KG1 (cell line): ENCODE measurements at places on chromosomes 13 and 19.

GRCh38 chr19:18204394-18205199 is 755 bp upstream of the RAB3A start:
- no peak for DNase-seq

DNA sequence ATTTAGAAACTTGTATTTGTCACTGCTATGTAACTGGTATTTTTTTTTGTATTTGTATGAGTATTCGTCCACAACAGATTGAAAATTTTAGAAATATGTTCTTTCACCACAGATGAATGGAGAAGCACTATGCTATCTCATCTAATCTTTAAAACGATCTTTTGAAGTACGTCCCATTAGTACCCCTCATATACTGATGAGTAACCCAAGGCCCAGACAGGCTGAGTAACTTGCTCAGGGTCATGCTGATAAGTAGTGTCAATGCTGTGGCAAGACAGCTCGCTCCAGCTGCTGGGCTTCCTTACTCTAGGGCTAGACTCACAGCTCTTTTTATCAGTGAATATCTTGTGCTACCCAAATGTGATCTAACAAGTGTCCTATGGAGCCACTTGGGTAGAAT is 154.2 kb downstream of the SUCLA2 start:
- no peak for DNase-seq

GRCh38 chr19:52138278-52138982 is 1.3 kb downstream of the ZNF616 start:
- peak; percentile 43 for DNase-seq

- DNase-seq, result no peak
These were observed 2.9 kb downstream of the LDLR start for GRCh38 chr19:11092181-11092538.

GRCh38 chr19:46591254-46591653 is 9.9 kb upstream of the CALM3 start:
- no peak for DNase-seq

- no peak for DNase-seq
These were observed 11.9 kb downstream of the LTBP4 start for GRCh38 chr19:40612831-40613689.

DNA sequence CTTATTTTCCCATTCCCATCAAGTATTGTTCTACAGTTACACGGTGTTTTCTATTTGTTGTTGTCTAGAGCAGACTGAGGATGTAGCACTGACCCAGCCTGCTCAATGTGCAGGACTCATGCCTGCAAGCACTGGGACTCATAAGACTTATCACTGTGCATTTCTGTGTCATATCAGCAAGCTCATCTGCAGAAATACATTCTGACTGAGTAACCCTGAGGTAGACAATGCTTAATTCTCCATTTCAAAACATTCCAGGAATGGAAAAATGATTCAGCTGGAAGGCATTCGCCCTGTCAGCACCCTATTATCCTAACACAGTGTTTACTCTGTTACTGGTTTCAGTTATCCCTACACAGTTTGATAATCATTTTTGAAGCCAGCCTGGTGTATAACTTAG is 2506.4 kb downstream of the PCDH9 start:
- no peak for DNase-seq

- no peak for DNase-seq
These were observed 1094.7 kb downstream of the UQCRFS1 start for GRCh38 chr19:28118235-28118634.

DNA sequence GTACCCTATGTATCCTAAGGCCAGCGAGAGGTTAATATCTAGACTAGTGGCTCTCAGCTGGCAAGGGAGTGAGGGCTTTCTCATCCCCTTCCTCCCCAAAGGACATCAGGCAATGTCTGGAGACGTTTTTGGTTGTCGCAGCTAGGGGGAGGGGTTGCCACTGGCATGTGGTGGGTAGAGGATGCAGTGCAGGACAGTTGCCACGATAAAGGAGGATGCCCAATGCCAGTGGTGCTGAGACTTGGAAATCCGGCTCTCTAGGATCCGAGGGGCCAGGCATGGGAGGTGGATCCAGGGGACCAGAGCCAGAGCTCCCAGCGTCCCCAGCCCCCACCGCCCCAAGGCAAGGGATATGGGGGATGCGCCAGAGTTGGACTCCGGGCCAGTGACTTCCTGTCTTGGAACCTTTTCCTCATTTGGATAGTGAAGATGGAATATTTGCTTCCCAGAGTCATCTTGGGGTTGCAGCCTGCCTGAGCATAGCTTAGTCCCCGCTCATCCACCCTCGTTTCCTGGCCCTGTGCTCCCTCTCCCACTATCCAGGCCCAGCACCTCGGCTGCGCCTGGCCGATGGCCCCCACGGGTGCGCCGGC is 4.9 kb downstream of the SSC5D start:
- no peak for DNase-seq

- DNase-seq, result no peak
These were observed 567 bp downstream of the SBK2 start for GRCh38 chr19:55536366-55536765.

DNA sequence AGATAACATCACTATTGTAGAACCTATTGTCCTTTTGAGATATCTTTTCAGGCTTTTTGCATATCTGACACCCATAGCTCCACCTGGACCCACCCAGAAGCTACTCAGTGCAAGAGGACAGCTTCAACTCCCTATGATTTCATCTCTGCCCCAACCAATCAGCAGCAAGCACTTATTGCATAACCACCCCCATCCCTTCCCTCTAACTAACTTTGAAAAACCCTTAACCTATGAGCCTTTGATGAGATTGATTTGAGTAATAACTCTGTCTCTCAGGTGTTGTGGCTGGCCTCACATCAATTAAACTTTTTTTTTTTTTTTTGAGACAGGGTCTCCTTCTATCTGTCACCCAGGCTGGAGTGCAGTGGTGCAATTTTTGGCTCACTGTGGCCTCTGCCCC is 13.4 kb upstream of the MTRF1 start:
- DNase-seq, result no peak

DNA sequence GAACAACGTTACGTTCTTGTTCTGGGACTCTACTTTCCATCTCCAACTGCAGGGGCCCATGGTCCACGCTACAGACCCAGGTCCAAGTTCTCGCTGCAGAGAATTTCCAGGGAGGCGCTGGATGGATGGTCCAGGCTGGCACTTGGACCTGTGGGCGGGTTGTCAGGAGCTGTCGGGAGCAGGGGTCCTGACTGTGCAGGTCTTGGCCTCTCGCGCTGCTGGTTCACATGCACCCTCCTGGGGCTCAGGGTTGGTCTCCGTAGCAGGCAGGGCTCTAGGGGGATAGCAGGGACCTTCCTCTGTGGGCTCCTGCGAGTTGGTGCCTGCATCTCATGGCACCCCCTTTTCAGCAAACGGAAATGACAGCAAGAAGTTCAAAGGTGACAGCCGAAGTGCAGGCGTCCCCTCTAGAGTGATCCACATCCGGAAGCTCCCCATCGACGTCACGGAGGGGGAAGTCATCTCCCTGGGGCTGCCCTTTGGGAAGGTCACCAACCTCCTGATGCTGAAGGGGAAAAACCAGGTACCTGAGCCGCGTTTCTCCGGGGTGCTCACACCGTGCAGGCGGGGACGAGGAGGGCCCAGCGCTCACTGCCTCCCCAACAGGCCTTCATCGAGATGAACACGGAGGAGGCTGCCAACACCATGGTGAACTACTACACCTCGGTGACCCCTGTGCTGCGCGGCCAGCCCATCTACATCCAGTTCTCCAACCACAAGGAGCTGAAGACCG is 6.6 kb downstream of the PTBP1 start:
- DNase-seq, result no peak

DNA sequence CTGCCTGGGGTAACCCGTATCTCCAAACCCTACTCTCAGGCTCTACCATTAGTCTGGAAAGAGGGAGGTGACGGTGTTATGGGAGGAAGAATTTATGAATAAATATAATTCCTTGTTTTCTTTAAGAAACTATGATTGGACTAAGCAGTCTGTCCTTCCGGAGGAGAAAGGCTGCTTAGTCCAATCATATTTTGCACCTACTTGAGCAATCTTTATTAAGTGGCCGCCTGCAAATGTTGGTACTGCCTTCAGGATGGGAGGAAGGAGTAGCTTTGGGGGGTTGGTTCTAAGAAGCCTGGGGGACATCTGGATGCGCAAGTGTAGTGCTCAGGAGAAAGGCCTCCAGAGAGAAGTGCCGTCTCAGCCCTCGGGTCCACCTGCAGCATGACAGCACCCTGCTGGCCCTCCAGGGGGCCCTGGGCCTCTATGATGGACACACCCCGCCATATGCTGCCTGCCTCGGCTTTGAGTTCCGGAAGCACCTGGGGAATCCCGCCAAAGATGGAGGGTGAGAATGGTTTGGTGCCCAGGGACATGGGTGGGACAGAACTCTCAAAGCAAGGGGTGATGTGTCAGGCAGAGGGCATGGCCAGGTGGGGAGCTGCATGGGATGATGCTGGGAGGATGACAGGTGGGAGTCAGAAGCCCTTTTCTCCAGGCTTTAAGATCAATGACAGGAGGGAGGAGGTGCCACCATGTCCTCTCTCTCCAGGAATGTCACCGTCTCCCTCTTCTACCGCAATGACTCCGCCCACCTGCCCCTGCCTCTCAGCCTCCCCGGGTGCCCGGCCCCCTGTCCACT is 4.1 kb downstream of the ACP4 start:
- DNase-seq, result no peak

- DNase-seq, result no peak
These were observed 19.2 kb upstream of the GRTP1 start for GRCh38 chr13:113383089-113383488.

- DNase-seq, result no peak
These were observed 295.3 kb downstream of the MZT1 start for GRCh38 chr13:72431981-72432682.

DNA sequence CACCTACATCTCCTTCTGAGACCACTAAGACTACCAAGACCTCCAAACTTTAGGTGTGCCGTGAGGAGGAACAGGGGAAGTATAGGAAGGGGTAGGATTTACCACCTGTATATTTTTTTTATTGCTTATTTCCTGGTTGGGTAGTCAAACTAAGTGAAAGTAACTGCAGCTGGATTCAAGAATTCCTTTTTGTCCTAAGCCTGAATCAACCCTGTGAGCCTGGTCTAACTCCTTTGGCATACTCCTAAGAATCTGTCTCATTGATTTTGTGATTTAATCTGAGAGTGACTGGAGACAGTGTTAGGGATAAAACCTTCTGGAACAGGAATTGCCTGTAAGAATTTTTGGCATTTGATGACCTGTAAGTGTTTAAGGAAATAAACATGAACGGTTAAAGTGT is 523.5 kb upstream of the MIR17HG start:
- no peak for DNase-seq

- no peak for DNase-seq
These were observed 100.5 kb downstream of the DLEU7 start for GRCh38 chr13:50742968-50743367.

DNA sequence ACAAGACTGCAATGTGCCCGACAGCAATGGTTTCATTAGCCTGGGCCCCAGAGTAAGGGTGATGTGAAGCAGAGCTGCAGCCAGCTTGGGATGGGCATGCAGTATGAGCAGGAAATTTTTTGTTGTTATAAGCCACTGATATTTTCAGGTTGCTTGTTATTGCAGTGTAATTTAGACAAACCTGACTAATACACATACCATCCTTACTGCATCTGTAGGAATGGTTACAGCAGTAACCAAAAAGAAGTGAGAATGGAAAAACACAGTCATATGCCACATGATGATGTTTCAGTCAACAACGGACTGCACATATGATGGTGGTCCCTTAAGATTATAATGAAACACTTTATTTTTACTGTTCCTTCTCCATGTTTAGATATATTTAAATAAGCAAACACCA is 8.6 kb upstream of the POMP start:
- no peak for DNase-seq

GRCh38 chr13:60395971-60396782 is 843 bp upstream of the TDRD3 start:
- DNase-seq, result peak; percentile 90

DNA sequence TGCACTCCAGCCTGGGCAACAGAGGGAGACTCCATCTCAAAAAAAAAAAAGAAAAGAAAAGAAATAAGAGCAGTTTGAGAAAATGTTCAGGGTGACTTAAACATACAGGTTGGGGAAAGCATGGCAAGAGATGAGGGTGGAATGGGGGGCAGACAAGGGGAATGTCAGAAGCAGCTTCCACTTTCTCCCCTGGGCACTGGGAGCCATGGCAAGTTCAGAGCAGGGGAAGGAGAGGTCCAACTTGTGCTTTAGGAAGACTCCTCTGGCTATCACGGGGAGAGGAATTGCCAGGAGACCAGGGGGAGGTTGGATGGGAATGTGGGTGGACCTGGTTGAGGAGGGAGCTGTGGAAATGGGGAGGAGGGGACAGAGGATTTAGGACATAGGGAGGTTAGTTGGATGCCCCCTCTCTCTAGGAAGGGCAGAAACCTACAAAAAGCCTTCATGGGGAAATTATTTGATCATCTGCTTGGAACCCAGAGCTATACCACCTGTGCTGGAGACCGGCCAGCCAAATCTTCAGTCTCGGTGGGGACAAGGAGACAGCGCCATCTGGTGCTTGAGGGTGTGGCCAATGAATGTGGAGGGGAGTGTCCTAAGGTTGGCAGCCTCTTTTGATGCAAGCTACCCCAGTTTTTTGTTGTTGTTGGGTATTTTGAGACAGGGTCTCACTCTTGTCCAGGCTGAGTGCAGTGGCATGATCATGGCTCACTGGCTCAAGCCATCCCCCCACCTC is 7.3 kb upstream of the STRN4 start:
- DNase-seq, result no peak

DNA sequence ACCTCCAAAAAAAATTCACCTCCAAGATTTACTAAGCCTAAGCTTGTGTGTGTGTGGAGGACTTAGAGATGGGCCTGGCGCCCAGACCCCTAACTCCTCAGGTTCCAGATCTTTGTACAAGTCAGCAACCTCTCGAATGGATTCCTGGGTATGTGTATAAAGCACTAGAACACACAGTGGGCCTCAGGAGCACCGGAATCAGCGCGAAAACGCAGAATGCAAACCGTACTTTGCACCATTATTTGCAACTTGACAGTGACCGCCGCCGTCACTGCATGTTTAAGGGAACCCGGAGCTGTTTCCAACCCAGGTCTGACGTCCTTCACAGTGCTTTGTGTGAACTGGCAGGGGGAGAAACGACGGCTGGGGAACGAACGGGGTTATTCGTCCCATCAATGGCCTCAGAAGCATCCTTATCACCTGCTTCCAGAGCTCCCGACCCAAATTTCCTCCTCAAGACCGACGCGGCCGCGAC is 688 bp downstream of the ZNF606 start:
- no peak for DNase-seq

GRCh38 chr19:12730064-12730463 is 4.4 kb downstream of the TRIR start:
- no peak for DNase-seq

- DNase-seq, result peak; percentile 62
These were observed 91.5 kb downstream of the TSC22D1 start for GRCh38 chr13:44484562-44485138.
